Substantia nigra (tissue), 51 donors: ENCODE measurements at places on chromosomes 6 and 20.
A peak's percentile ranks its signal among the peaks of the same experiment; 100 is the strongest.

- DNase-seq: peak; percentile 79
Measured at GRCh38 chr20:36235892-36236785, at the start of gene AAR2. TSS of gene AAR2 (plus strand) at chr20:36236478. CDS start at chr20:36239869, 3,391 bp downstream.

DNA sequence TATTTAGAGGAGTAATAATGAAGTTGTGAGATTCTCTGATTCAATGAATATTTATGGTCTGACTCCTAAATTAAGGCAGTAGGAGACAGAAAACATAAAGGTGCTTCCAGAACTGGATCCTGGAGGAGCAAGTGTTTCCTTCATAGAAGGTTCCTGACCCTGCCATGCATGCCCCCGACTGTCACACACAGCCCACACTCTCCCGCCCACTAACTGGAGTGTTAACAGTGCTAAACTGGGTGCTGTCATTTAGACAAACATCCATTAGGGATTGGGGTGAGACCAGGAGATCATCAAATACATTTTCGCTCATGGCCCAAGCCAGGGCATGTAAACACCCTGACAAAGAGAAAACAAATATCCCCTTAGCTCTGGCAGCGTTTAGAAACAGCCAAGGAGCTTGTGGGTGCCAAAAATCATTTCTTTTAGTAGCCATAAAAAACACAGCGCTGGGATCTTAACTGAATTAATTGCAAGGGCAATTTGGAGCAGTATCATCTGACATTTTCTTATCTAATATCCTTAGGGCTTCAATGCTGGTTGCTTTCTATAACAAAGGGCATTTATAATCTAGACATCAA, 46.8 kb downstream of the INSM1 start:
- DNase-seq: no peak

DNA sequence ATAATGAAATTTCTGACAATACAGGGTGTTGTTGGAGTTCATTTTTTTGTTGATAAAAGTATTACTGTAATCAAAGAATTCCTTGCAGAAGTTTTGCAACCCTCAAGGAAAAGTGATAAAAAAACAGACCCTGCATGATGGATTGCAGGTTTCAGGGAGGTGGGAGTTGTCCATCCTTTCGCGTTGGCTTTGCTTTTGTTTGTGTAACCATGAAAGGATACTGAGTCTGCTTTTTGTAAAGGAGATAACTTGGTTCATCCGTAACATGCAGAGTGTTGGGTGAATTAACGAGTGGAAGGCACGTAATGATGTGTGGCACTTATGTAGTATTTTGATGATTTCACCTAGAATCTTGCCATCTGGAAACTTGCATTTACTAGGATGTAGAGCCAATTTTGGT, 23.6 kb downstream of the FOXO3 start:
- no peak for DNase-seq

- DNase-seq: no peak
Measured at GRCh38 chr6:7784706-7785105, 58.8 kb downstream of the BMP6 start.
